ENCODE measurements at places on chromosomes 7 and 10. TPM values are rescaled to one million over a fixed set of nuclear protein-coding genes. Genes with fewer than 3 reads are reported as not detected.

Gene ZNF775
- total RNA-seq = 5.8 TPM

Gene LRRC18
- not detected for total RNA-seq

Gene EVX1
- not detected for total RNA-seq

Gene CDC14C
- total RNA-seq = not detected

Gene SPDYE8
- total RNA-seq = not detected

Gene VWDE
- total RNA-seq = 2.5 TPM

Gene SUN3
- total RNA-seq = not detected

Gene LRRD1
- total RNA-seq = not detected

Gene CHST15
- total RNA-seq = 0.14 TPM

Gene LGI1
- not detected for total RNA-seq

Gene OR2A12
- total RNA-seq = not detected

Gene BAMBI
- 0.13 TPM for total RNA-seq

Gene NPY
- not detected for total RNA-seq

Gene CYP2C19
- total RNA-seq = not detected

Gene LRIT1
- total RNA-seq = not detected

Gene SAMD9
- 38.3 TPM for total RNA-seq

Gene NCAPG2
- total RNA-seq = 113 TPM

Gene PKD2L1
- not detected for total RNA-seq

Gene TMEM229A
- not detected for total RNA-seq

Gene TDRD1
- 0.35 TPM for total RNA-seq

Gene FAM25A
- not detected for total RNA-seq

Gene FAM25C
- not detected for total RNA-seq

Gene CDNF
- total RNA-seq = 1.8 TPM

Gene LRGUK
- total RNA-seq = 0.15 TPM

Gene NUTM2A
- 0.43 TPM for total RNA-seq

Gene GNAI1
- total RNA-seq = 0.60 TPM

Gene HECTD2
- total RNA-seq = 1.1 TPM

Gene PNLIPRP1
- not detected for total RNA-seq

Gene HTR7
- total RNA-seq = not detected

Gene RSPH10B2
- not detected for total RNA-seq

Gene PAX2
- not detected for total RNA-seq

Gene AKR1D1
- total RNA-seq = not detected

Gene FBXL13
- 0.58 TPM for total RNA-seq

Gene SPDYE2
- 0.19 TPM for total RNA-seq

Measured in activated naive CD4-positive, alpha-beta T cell treated with anti-CD3 and anti-CD28 coated beads, Interleukin-2, amount 10 ng/mL, durations not matched to agents 5 hours and 36 hours (primary cell).